ENCODE measurements at places on chromosomes 16 and 17.
A peak's percentile ranks its signal among the peaks of the same experiment; 100 is the strongest.

GRCh38 chr17:17613708-17614114 is 22.2 kb upstream of the PEMT start:
- no peak for DNase-seq

- DNase-seq: no peak
These were observed 17.6 kb upstream of the ABR start for GRCh38 chr17:1197379-1197778.

GRCh38 chr16:79912592-79913310 is 312.2 kb upstream of the MAF start:
- no peak for DNase-seq

GRCh38 chr16:16041196-16041892 is 91.9 kb downstream of the ABCC1 start:
- no peak for DNase-seq

GRCh38 chr16:84917492-84917891 is 93.8 kb downstream of the ZDHHC7 start:
- DNase-seq: no peak

GRCh38 chr16:65476448-65476955 is 354.6 kb upstream of the CDH11 start:
- no peak for DNase-seq

DNA sequence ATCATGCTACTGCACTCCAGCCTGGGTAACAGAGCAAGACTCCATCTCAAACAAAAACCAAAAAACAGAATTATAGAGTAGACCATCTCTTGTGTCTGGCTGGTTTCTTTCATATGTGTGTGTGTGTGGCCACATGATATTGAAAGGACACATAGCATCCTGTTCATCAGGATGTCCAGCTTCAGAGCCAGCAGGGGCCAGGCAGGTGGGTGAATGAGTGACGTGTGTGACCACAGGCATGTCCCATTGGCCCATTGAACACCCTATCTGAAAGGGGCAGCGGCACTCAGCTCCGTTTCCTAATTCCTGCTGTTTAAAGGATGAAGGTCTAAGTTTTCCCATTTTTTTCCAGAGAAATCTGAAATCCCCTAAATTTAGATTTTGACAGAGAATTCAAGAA is 174.2 kb downstream of the PRKCB start:
- DNase-seq: no peak

GRCh38 chr17:81713556-81714411 is 1.7 kb downstream of the SLC25A10 start:
- DNase-seq: no peak

DNA sequence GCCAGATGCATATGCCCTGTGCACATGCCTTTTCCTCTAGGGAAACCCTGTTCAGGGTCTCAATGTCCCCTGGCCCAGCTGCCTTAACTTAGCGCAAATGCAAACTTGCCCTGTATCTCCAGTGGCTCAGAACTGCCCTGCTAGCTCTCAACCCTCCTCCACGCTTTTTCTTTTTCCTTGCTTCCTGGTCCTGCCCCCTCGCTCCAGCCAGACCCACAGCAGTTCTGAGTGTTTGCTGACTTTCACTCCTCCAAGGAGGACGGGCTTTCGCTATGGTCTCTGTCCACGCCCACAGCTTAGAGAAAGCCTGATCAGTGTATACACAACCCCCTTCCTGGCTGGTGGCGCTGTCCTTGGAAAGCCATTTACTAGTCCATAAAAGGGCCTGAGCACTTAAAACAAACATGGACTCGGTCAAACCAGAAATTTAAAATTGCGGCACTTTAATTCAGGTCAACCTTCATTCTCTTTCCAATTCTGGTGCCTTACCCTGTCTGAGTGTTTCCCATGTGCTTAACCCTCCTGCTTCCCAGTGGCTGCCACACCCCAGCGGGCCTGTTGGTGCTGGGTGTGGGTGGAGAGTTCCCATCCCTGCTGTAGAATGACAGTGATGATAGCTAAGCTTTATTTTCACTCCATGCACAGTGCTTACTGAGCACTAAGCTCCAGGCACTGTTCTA is 15.6 kb upstream of the TMEM98 start:
- DNase-seq: peak; percentile 91

DNA sequence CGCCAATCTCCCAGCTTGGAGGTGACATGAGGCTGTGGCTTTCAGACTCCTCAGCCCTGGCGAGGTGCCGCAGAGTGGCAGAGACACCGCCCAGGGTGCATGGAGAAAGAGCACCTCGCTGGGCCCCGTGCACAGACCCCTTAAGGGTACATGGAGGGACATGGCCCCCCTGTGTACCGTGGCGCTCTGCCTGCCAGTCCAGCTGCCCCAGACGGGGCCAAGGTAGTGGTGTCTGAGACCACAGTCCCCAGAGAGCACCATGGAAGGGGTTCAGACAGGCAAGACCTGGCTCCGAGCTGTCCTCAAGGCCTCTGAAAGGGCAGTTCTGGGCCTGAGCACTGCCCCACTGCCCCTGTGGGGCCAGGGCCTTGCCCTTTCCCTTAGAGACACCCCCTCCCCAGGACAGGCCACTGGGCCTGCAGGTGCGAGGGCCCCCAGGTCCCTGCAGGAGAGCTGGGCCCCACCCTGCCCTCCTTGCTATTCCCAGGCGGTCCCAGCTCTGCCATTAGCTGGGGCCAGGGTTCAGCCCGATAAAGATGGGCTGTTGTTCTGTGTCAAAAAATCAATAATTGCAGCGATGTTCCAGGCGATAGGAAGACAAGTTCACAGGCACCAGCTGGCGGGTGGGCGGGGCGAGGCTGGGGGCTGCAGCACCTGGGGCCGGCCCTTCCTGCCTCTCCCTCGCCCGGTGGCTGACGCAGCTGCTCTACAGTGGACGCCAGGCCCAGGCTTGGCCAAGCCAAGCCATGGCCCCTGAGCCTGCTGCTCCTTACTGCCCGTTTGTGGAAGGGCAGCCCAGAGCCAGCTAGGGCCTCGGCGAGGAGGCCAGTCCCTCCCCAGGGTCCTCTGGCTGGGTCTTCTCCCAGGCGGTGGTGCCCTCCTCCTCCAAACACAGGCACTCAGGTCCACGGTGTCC is 51.7 kb downstream of the ZFPM1 start:
- DNase-seq: no peak

GRCh38 chr16:82699260-82699659 is 72.5 kb downstream of the CDH13 start:
- no peak for DNase-seq

GRCh38 chr17:75126954-75127353 is 4.6 kb downstream of the NT5C start:
- no peak for DNase-seq

DNA sequence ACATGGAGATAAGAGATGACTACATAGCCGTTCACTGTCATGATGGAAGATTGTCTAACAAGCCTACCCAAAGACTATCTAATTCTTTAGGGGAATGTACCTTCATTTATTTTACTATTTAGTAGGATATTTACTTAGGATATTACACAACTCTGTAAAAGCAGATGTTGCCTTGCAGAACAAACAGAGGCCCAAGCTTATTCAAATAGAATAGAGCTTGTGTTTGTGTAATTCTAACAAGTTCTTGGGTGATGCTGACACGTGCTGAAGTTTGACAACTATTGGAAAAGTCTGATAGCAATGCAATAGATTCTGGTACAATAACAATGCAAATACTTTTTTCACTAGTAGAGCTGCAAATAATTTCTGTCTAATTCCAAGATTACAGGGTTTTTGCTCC is 447.6 kb downstream of the TOX3 start:
- DNase-seq: no peak

DNA sequence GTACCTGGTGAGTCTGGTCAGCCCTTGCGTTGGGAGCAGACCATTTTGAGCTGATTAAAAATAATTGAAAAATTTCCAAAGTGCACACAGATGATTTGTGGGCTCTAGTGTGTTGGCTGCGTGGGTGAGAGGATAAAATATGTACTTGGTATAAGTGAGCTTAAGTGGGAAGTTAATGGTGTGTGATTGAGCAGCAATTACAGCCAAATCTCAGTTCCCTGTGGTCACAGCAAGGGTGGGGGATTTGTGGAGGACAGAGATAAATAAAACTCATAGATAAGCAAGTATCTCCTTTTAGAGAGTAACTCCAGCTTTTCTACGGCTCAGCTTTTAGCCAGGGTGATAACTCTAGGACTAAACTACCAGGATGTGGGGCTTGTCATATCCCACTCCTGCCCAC is 390.4 kb downstream of the UTP18 start:
- no peak for DNase-seq

DNA sequence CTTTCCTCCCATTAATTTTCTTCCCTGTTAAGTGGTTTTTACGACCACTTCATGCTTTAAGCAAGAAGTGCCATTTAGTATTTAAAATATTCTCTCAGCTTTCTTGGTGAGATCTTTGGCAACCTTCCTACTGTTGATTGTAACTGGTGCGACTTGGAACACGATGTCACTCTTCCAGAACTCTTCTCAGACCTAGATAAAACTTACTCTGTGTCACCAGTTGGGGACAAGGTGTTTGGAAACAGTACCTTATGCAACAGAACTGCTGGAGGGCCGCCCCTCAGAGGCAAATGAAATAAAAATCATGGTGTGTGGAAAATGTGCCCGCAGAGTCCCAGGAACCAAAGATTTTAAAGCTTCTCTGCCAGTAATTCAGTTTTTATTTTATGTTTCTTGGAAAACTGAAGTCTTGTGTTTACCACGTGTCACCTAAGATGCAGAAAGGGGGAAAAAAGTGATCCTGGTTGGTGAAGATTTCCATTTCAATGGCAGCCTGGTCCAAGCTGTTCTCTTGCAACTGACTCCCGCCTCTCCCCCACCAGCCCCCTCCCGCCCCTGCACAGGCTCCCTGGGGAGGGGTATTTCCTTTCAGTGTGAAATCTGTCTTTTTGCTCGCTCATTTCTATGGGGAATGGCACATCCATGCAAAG is 7.2 kb upstream of the HSD11B2 start:
- no peak for DNase-seq

DNA sequence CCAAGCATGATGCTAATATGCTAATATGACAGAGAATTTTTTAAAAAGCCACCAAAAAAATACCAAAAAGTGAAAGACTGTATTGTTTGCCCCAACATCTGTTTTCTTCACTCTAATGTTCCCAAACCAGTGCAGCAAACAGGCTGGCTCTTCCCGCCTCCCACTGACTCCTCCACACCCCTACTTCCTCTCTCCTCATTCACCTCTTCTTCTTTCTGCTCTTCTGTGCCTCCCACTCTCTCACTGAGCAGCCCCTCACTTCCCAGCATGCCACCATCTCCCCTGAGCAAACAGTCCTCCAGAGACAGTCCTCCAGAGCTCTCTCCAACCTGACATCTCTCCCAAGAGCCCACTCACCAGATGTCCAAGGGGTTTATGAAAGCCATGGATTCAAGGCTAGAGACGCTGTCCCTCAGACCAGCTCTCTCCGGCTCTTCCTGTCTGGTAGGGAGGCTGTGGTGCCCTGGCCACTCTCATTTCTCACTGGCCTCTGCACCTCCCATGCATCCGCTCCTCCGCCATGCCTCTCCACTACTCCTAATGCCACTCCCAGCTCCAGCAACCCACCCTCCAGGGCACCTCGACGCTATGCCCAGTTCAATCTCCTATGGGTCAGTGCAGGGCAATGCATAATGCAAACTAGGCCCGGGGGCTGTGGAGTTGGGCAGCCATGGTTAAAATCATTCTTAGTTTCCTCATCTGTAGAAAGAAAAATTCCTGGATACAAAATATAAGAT is 52.9 kb downstream of the ANKRD11 start:
- no peak for DNase-seq

GRCh38 chr16:11303405-11304138 is 22.4 kb upstream of the PRM1 start:
- no peak for DNase-seq

- DNase-seq: no peak
These were observed 20.3 kb upstream of the PECAM1 start for GRCh38 chr17:64410750-64411490.

GRCh38 chr17:27862004-27862403 is 31.2 kb downstream of the LYRM9 start:
- DNase-seq: no peak

DNA sequence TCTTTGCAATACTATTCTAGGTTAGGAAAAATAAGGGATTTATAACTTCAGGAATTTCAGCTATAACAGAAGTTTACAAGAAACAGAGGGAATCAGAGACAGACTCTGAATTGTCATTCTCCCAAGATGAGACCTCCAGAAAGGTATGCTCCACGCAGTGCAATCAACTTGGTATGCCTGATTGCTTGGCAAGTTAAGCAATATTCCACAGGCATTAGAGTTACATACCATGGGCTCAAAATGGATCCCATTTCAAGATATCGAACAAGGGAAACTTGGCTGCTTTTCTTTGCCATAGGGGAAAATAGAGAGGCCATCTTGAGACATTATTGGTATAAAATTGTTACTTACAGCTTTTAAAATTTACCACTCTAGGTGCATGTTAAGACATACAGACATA is 615.6 kb upstream of the SOX9 start:
- no peak for DNase-seq

- DNase-seq: no peak
These were observed 206.0 kb upstream of the SOX9 start for GRCh38 chr17:71914812-71915211.

GRCh38 chr17:41812381-41813151 is at the start of gene FKBP10:
Gene FKBP10 (plus strand): TSS chr17:41813004. CDS start chr17:41813035, 31 bp downstream.
- DNase-seq: peak; percentile 90

- DNase-seq: peak; percentile 82
These were observed 118.2 kb upstream of the CHMP6 start for GRCh38 chr17:80873307-80873951.

DNA sequence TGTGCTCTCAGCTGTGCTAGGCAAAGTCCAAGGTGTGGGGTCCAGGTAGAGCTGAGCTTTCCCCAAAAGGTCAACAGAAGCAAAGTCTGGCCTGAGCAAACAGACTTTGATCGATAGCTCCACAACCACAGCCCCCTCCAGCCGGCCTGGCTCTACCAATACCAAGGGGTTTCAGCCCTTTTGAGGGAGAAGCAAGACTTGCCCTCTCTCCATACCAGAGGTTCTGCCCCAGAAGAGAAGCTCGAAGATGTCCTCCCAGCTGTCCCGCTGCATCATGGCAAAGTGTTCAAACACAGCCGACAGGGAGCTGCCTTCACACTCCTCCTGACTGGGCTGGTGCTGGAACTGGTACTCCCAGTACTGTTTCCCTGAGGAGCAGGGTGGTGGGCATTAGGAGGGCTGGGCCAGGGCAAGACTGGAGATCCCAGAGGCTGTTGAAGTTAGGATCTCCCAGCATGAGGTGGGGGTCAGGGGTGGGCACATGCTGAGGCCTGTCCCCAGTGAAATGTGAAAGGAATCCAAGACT is 1.7 kb downstream of the VTN start:
- peak; percentile 56 for DNase-seq

DNA sequence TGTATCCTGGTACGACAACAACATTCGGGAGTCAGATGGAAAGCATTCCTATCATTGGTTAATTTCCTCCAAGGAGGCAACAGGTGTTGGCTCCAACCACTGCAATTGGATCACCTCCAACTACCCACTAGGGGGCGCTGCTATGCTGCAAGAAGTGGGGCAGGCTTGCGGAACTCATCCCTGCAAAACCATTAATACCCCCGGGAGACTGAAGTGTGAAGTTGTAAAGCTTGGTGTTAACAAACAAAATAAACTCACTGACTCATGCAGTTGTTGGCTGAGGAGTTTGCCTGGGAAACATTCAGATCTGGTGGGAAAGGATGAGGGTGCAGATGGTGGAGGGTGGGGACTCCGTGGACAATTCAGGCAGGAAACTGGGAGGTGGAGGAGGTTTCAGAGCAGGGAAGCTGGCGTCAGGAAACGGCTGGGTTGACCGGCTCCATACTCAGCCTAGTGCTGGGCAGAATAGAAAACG is 84.9 kb downstream of the HS3ST2 start:
- peak; percentile 84 for DNase-seq
